ENCODE measurements at places on chromosomes 2 and 18.

GRCh38 chr2:62801110-62801509, 95.6 kb downstream of the EHBP1 start:
- no peak for DNase-seq

DNA sequence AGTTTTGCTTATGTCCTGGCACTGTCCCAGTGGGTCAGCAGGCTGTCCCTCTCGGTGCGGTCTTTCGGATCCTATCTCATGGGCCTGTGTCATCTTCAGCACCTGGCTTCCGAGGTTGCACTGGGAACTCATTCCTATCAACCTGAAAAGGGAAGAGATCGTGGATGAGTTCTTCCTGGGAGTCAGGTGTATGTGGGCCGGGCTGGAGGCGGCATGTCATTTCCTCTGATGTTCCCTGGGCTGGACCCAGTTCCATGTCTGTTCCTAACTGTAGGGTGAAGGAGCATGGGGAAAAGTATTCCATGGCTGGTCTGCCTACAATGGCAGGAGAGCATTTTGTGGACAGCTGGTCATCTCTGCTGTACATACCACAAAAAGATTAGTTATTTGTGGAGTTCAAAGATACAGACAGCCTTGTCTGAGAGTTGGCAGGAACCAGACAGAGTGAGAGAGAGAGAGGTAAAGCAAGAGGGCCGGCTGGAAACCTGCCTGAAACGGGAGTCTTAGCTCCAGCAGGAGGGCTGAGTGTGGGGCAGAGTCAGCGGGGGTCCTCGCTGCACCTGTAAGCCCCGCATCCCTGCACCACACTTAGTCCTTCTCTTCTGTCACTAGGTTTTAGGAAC, 25.2 kb downstream of the FAM228A start:
- no peak for DNase-seq

DNA sequence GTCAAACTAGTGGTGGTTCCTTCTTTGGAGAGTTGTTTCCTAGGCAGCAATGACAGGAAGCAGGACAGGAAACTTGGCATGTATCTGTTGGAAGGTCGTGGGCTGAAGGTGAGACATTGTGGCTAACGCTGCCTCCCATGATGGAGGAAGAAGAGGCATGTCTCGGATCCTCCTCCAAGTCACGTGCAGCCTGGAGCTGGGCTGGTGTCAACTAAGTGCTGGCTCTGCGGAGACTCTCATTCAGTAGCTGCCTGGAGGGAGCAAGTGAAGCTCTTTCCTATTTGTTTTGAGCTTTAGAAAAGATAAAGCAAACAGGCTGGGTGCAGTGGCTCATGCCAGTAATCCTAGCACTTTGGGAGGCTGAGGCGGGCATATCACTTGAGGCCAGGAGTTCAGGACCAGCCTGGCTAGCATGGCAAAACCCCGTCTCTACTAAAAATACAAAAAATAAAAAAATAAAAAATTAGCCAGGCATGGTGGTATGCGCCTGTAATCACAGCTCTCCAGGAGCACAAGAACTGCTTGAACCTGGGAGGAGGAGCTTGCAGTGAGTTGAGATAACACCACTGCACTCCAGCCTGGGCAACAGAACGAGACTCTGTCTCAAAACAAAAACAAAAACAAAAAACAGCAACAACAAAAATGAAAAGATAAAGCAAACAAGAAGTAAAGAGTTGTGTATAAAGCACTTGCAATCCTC, 28.2 kb upstream of the INO80C start:
- no peak for DNase-seq

- DNase-seq, result no peak
Observed at GRCh38 chr2:216317831-216318520, 54.3 kb downstream of the MARCHF4 start.

DNA sequence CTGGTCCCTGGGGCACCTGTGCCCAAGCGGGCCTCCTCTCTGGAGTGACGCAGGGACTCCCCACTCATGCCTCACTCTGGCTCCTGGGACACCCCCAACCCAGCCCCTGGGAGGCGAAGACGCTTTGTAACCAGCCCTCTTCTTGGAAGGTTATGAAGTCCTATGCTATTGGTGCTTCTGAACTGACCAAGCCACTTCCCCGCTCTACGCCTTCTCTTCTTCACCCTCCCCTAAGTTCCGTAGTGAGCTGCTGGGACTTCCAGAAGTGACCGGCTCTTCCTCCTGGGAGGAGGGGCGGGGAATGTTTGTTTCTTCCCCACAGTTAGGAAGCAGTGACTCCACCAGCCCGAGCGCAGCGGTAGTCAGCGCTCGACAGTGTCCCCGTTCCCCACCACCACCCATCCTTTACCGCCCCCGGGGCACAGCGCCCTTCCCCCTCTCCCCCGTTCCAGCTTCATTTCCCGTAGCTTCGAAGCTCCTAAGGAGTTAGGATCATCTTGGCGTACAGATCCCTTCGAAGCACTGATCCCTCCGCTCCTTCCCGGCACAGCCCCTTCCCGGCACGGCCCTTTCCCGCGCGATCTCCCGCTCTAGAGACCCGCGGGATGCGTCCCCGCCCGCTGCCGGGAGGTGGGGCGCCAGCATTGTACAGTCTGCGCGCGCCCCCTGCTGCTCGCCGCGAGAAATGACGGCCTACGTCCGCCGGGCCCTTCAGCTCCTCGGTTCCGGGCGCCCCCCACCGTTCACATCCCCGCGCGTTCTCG, 25.3 kb upstream of the NOTO start:
- peak; percentile 89 for DNase-seq

DNA sequence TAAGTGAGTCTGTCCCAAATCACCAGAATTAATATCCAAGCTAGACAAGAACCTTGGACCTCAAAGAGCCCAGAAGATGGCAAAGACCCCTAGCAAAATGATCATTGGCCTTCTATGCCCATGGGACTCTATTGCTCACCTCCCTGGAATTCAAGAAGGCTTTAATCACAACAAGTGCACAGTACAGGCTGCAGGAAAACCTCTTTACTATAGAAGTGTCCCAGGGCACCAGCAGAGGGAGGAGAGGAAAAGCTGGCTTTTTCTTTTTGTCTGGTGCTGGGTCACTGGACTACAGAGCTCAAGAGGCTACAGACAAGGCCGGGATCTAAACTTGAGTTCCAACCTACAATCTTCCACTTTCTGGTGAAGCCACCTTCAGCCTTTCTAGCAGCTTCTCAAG, 88.3 kb upstream of the PPP1CB start:
- DNase-seq, result no peak

- DNase-seq, result no peak
Observed at GRCh38 chr2:130263606-130264005, 65.4 kb upstream of the TUBA3E start.

- no peak for DNase-seq
Observed at GRCh38 chr2:162100579-162100978, 26.6 kb upstream of the DPP4 start.

GRCh38 chr18:29651122-29651680, 1391.3 kb downstream of the DSC3 start:
- DNase-seq, result no peak

- no peak for DNase-seq
Observed at GRCh38 chr2:162370931-162371330, 27.0 kb downstream of the GCA start.

DNA sequence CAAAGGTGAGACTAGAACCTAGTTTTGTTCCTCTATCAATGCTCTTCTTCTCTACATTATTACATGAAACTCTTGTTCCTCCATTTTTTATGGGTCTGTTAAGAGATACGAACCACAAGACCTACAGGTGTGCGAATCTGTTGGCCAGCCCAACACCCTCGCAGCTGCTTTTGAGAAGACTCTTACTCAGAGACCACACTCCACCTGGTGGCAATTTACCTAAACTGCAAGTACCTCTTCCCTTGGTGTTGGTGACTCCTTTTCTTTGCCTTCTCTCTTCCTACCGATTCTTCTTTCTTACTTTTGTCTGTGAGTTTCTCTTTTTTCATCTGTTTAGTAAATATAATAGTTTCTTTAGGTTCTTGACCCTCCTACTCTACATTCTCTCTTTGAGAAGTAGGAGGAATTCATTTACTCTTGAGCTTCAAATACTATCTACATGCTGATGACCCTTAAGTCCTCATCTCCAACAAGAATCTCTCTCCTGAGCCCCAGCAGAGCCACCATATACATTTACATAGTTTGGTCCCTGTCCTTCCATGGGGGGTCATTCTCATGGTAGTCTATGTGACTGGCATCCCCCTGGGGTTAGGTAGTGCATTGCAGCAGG, 81.8 kb upstream of the GAREM1 start:
- peak; percentile 33 for DNase-seq

GRCh38 chr2:225867071-225867470, 467.6 kb downstream of the NYAP2 start:
- no peak for DNase-seq

- no peak for DNase-seq
Observed at GRCh38 chr2:235675678-235676535, 182.1 kb downstream of the AGAP1 start.

- no peak for DNase-seq
Observed at GRCh38 chr2:130766037-130766436, 10.7 kb downstream of the AMER3 start.

DNA sequence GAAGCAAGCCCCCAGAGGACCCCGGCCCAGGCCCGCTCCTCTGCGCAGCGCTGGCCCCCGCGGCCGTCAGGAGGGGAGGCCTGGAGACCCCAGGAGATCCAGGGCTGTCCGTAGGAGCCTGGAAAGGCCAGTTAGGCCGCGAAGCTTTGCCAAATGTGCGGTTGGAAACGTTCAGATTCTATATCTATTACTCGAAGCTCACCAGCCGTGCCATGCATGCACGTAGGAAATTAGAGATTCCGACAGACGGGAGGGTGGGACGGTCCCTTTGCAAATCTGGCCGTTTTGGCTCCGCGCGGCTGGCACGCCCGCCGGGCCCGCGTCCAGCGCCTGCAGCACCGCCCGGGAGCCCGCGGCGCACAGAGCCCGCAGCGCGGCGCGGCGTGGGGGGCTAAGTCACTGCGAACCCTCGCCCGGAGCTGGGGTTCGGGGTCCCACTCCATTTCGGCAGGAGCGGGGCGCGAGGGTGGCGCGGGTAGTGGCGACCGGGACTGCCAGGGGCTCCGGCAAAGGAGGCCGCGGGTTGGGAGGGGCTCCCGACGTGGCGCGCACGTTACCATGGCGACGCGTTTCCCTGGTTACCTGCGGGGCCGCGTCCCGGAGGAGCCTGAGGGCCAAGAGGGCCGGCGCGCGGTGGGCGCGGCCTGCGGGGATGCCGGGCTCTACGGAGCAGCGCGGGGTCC, 488.6 kb upstream of the SMIM21 start:
- DNase-seq, result no peak

DNA sequence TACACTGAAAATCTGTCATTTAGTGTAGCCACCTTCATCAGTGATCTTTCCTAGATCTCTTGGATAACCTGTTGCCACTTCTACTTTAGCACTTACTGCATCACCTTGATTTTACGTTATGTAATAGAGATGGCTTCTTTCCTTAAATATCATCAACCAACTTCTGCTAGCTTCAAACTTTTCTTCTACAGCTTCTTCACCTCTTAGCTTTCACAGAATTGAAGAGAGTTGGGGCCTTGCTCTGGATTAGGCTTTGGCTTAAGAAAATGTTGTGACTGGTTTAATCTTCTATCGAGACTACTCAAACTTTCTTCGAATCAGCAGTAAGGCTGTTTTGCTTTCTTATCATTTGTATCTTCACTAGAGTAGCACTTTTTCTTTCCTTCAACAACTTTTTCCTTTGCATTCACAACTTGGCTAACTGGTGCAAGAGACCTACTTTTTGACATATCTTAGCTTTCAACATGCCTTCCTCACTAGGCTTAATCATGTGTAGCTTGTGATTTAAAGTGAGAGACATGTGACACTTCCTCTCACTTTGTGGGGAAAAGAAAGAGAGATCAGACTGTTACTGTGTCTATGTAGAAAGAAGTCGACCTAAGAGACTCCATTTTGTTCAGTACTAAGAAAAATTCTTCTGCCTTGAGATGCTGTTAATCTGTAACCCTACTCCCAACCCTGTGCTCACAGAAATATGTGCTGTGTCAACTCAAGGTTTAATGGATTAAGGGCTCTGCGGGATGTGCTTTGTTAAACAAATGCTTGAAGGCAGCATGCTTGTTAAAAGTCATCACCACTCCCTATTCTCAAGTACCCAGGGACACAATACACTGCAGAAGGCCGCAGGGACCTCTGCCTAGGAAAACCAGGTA, 99.6 kb downstream of the ATL2 start:
- DNase-seq, result no peak

DNA sequence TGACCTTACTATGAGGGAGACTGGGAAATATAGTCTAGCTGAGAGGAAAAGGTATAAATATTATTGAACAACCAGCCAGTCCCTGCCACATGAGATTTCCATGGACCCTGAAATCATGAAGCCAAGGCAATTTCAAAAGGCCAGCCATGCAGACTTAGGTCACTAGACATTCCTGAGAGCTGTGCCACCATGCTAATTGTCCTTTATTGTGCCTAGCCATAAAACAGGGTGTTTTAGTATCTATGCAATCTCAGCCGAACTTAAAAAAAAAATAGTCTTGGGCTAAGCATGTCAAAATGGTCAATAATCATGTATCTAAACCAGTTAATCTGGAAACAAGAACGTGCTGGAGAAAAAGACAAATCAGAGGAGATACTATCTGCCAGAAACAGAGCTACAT, 269.5 kb downstream of the LNPK start:
- DNase-seq, result no peak

GRCh38 chr2:170783549-170783948, 13.4 kb downstream of the ERICH2 start:
- DNase-seq, result no peak

DNA sequence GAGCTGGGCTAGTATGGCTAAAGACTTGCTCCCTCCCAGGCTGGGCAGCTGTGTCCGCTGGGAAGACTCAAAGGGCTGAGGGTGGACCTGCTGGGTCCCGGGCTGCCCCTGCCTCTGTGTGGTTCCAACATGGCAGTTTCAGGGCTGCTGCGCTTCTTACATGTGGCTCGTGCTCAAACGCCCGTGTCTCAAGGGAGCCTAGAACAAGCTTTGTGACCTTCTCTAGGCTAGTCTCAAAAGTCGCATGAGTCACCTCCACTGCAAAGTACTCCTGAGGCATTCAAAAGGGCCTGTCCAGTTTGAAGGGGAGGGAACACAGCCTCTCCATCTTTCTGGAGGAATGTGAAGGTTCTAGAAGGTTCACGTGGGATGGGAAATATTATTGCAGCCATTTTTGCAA, 44.7 kb upstream of the RAB31 start:
- no peak for DNase-seq

DNA sequence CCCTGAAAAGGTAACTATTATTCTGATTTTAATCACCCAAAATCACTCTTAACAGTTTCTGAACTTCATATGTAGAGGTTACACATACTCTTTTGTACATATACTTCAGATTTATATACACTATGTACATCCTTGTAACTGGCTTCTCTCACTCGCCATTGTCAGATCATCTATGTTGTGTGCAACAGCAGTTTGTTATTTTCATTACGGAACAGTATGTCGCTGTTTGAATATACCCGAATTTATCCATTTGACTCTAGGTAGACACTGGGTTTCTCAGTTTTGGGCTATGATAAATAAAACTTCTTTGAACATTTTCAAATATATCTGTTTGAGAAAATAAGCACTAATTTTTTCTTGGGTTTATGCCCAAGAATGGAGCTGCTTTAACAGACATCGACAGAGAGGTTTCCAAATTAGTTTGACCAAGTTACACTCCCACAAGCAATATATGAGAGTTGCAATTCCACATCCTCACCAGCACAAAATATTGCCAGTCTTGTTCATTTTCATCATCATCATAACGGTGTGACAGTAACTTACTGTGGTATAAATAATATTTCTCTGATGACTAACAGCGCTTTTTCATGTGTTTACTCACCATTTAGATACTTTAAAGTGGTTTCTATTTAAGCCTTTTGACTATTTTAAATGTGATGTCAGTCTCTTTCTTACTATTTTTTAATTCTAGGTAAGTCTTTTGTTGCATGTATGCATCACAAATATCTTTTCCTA, 80.9 kb downstream of the SMC6 start:
- DNase-seq, result no peak
